ENCODE measurements at places on chromosomes 6 and 20.

DNA sequence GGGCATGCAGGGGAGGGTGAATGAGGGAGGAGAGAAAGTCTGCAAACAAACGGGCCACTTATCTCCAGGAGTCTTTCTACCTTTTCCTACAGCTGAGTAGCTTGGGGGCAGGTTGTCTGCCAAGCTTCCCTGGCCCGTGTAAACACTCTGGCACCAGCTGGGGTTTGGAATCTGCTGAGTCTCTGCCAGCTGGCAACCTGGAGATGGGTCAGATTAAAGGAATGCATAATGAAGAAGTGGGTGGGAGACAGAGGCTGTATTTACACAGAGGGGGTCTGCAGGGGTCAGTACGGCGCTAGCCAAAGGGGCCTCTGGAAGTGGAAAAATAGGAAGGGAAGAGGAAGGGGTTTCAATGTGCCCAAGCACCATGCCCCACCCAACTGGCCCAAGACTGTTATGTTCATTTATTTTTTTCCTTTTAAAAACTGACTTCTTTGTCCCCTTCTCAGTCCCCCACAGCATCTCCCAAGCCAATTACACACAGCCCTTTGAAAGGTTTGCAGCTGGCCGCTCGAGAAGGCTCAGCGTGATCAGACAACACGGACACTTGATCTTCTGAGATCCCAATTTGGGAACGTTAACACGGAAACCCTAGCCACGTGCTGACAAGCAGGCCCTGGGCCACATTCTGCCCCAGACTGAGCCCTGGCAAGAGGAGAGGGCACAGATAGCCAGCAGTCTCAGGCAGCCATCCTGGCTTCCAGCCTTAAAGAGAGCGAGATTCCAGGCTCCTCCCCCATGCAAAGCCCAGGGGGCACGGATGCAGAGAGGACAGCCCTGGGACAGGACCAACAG is 25.2 kb downstream of the TRAM2 start:
- DNase-seq, result no peak

DNA sequence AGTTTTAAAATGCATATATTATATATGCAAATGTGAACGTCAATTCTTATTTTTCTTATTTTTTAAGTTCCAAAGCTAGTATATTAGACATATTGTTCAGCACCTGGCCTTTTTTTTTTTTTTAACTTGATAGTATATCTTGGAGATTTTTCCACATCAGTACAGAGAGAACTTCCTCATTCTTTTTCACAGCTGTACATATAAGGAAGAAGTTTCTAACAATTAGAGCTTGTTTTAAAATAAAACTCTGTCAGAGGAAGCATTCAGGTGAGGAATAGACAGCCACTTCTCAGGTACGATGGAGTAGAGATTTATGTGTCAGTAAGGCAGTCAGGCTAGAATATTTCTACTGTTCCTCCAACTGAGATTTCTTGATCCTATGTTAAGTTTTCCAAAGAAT is 233.1 kb upstream of the SUPT3H start:
- DNase-seq, result no peak

GRCh38 chr20:301886-302848 is 4.8 kb downstream of the ZCCHC3 start:
- no peak for DNase-seq

- DNase-seq, result no peak
These were observed 130.0 kb downstream of the DLL1 start for GRCh38 chr6:170160628-170161611.

- DNase-seq, result peak; percentile 91
These were observed at the start of gene GTPBP2 for GRCh38 chr6:43629104-43629504. Gene GTPBP2, minus strand, starts transcription at chr6:43629264. Its CDS starts 102 bp downstream, at chr6:43629162.

DNA sequence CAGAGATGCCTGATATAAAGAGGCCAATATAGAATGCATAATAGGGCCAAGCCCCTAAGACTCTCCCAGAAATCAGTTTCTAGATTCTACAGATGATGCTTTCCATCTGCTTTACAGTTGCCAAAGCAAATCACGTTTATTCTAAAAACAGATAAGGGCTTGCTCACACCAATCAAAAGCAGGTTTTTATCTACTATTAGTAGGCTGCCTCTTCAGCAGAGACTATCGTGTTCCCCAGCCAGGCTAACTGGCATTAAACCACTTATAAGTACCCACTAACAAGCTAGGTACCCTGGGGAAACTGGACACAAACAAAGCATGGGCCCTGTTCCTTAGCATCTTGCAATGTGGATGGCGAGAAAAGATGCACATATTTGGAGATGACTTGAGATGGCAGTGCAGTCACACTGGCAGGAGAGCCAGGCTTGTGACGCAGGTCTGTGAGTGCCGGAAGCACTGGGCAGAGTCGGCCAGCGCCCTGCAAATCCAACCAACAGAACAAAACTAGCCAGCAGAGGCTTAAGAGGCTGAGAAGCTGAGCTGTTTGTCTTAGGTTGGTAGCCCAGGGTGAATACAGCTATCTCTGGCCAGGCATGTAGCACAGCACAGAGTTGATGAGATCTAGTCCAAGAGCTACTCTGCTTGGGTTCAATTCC is 73.4 kb downstream of the GFOD1 start:
- no peak for DNase-seq

GRCh38 chr6:15218401-15218800 is 27.5 kb upstream of the JARID2 start:
- no peak for DNase-seq

DNA sequence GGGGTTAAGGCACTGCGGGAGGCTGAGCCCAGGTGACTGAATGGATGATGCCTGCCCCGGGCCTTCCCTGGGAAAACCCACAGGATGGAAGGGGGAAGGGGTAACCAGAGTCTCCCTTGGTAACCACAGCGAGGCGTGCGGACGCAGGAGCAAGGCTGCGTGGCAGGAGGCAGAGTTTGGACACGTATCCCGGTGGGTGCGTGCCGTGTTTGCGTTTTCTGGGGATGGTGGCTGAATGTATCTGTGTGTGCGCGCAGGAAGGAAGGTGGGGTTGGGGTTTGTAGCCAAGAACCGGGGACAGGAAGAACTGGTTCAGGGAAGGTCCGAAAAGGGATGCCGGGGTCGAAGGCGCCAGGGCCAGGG is 1.8 kb downstream of the MDGA1 start:
- DNase-seq, result no peak

- DNase-seq, result no peak
These were observed 107.5 kb upstream of the PDE10A start for GRCh38 chr6:165770397-165771082.

DNA sequence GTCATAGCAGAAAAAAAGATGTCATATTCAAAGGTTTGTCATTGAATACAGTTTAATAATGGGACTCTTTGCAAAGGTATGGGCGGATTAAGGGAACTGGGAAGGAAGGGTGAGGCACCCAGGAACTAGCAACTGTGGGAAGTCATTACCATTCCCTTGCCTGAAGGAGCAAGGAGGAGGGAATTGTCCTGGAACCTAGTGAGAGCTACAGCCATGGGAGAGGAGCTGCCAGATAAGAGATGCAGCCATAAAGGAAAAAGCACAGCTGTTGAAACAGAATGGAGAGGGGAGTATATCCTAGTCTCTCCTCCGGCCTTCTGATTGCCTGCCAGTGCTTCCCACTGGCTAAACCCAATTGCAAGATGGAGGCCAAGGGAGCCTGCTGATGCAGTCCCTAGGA is 250.6 kb downstream of the BCKDHB start:
- no peak for DNase-seq

- no peak for DNase-seq
These were observed 136.5 kb downstream of the BTBD9 start for GRCh38 chr6:38503032-38503773.

DNA sequence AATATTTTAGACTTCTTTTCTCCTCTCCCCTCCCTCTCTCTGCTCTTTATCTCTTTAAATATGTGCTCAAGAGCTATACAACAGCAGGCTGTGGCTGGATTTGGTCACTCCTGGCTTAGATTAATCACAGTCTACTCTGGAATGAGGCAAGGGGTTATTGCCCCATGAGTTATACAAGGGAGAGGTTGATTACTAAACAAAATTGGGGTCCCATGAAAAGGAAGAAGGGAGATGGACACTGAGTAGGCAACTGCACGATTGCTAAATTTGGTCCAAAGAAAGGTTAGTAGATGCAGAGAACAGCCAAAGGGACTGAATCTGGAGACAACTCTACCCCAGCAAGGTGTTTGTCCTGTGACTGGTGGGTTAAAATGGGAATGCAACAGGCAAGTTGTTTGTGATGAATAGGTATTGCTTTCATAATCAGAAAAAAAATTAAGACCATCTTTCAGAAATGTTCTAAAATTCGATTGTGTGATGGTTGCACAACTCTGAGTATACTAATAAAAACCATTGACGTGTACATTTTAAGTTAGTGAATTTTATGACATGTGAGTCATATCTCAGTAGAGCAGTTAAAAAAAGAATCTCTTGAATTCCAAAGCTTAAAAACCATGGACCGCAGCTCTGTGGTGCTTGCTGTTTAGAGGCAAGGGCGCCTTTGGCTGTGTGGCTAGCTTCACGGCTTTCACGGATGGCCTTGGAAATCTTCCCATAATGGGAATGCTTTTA is 57.1 kb downstream of the KIZ start:
- DNase-seq, result no peak

- DNase-seq, result no peak
These were observed 7.8 kb upstream of the MTG2 start for GRCh38 chr20:62174870-62175624.

DNA sequence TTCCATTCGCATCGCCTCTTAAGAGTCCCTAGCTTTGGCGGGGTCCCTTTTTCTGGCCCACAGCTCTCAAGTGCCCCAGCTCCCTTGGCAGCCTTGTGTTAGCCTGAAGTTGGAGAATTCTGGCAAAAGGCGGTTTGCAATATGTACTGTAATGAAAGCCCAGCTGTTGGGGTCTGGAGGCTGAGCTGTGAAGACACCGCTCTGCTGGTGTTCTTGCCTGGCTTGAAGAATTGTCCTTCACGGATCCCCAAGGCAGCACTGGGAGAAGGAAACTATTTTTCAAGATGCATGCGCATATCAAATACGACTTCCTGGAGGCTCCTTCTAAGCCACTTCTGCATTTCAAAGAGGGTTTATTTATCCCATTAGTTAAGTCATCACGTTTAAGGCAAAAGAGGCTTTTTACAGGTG is 21.4 kb upstream of the CITED2 start:
- no peak for DNase-seq

DNA sequence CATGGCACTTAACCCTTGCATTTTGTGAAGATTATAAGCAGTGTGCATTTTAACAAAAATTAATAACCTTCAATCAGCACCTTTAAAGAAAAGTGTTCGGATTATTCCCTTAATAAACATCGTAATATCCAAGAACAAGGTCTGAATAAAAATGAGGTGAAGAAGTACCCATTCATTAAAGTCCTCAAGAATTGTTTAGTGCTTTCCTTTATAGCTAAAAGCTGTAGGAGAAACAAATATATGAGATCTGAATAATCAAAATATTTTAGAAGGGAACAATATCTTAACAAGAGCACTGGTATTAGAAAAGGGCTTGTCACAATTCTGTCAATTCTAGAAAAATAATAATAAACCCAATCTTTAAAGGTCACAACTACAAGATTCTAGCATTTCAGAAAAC is 167.7 kb upstream of the SUPT3H start:
- DNase-seq, result no peak

- DNase-seq, result no peak
These were observed 80.6 kb downstream of the ADGB start for GRCh38 chr6:146679386-146679785.

DNA sequence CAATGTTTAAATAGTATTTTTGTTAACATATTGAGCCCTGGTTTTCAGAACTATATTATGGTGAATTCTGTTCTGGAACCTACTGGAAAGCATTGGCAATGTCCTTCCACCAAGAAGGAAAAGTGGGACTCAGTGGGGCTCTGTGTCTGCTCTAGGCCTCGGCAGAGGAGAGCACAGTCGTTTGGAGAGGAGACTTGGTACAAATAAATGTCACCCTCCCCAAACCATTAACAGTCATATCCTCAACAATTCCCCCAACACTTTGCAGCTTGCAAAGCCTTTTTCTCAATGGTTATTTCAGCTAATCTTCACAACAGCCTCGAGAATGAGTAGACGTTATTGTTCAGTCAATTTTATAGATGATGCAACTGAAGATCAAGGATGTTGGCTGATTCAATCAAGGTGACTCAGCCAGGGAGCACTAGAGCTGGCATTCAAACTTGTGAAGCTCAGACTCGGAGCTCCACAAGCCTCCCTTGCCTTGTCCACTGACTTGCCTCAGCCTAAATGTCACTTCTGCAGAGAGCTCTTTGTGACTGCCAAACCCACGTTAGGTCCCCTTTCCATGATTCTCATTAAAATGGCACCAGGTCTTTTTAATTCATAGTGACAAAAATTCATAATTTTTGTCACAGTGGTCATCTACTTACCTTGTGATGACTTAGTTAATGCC is 60.6 kb downstream of the TOX2 start:
- no peak for DNase-seq

DNA sequence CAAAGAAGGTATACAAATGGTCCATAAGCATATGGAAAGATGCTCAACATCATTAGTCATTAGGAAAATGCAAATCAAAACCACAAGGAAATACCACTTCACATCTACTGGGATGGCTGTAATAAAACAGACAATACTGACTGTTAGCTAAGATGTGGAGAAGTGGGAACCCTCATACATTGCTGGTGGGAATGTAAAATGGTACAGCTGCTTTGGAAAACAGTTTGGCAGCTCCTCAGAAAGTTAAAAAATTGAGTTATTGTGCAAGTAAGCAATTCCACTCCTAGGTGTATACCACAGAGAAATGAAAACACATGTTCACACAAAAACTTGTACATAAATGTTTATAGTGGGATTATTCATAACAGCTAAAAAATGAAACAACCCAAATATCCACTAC is 173.0 kb upstream of the JAG1 start:
- DNase-seq, result no peak

GRCh38 chr6:145863988-145864616 is 49.5 kb upstream of the FBXO30 start:
- no peak for DNase-seq

GRCh38 chr6:133512410-133513016 is 271.4 kb downstream of the EYA4 start:
- no peak for DNase-seq

DNA sequence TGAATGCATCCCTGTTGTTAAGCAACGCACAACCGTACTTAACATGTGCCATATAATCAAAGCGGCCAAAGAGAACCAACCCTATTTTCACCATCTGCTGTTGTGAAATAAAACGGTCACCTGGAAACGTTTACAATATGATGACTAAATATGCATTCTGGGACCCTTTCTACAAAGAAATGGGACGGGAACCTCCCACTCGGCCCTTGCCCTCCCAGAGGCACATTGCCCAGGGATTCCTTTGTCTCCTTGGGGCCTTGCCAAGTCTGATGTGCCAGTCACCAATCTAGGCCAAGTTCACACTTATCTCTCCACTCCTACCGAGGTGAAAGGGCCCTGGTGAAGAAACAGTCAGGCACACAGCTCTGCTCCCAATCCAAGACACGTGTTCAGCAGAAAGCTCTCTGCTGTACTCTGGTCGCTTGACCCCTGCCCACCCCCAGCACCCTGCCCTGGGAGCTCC is 427.4 kb upstream of the JARID2 start:
- no peak for DNase-seq

- DNase-seq, result no peak
These were observed 100.5 kb downstream of the SOBP start for GRCh38 chr6:107590378-107590777.

GRCh38 chr20:18005990-18006364 is 37.2 kb downstream of the MGME1 start:
- no peak for DNase-seq

All from activated T-cell treated with anti-CD3 and anti-CD28 coated beads for 1 hour (primary cell).